NCI-H748 treated with DMSO at 0.1 percent for 48 hours (cell line): ENCODE measurements at places on chromosomes 11 and 22.

- no peak for DNase-seq
These were observed 70.1 kb downstream of the CYB5R2 start for GRCh38 chr11:7603031-7603781.

- DNase-seq: no peak
These were observed 24.7 kb upstream of the CRYBB3 start for GRCh38 chr22:25174888-25175411.

DNA sequence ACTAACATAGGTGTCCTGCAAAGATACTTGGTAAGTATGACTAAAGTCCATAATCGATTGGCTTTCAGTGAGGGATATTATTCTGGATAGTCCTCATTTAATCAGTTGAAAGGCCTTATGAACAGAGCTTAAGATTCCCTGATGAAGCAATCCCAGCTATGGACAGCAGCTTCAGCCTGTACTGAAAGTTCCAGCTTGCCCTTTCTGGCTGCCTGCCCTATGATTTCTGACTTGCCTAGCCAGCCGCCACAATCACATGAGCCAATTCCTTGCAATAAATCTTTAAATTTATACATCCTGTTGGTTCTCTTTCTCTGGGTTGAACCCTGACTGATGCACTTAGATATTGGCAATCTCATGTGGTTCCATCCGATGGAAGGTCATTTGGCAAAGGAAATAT is 759.0 kb upstream of the API5 start:
- DNase-seq: no peak

DNA sequence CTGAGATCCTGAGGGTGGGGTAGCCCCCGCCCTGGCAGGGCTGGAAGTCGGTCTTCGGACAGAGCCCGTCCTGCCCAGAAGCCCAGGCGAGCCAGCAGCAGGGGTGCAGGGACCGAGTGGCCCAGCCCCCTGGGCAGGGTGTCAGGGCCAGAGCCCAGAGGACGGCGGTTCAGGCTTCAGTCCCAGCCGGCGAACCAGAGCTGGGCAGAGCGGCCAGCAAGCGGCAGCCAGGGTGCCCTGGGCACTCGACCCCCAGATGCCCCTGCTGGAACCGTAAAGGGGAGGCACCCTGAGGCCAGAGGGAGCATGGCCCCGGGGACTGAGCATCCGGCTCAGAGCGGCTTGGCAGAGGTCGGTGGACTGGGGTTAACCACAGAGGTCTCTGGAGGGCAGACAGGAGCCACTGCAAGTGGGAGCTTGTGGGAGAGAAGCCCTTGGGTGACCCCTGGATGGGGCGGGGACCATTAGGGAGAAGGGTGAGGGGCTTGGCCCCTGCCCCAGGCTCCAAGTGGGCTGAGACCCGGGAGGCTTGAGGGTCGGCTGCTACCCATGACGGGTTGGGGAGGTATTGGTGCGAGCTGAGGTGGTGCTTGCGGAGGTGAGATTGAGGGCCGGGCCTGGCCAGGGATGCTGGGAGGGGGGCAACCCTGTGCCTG is 15.9 kb downstream of the LSP1 start:
- no peak for DNase-seq

- no peak for DNase-seq
These were observed 10.6 kb upstream of the PPM1F start for GRCh38 chr22:21963286-21963685.

- no peak for DNase-seq
These were observed 1.5 kb upstream of the GRAMD4 start for GRCh38 chr22:46618667-46619066.

- DNase-seq: no peak
These were observed 53.9 kb downstream of the MN1 start for GRCh38 chr22:27747396-27748221.

GRCh38 chr11:108853864-108854263 is 189.0 kb downstream of the DDX10 start:
- no peak for DNase-seq
